Caki2 (cell line): ENCODE measurements at places on chromosomes 3 and 15.
A peak's percentile ranks its signal among the peaks of the same experiment; 100 is the strongest.

DNA sequence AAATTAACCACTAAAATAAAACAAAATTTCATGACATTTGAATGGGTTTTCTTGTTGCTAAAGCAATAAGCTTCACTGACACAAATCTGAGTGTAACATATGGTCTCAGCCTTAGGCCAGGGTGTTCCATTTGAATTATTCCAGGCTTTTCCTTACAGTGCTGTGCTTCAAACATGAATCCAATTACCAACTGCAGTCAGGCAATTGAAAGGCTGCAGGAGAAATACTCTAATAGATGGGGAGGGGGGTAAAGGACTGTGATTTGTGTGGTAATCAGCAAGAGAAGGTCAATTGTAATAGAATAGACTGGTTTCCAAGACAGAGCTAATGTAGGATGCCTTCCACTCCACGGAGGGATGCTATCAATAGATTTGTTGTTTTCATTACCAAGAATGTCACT, 466.7 kb downstream of the C3orf38 start:
- no peak for DNase-seq

DNA sequence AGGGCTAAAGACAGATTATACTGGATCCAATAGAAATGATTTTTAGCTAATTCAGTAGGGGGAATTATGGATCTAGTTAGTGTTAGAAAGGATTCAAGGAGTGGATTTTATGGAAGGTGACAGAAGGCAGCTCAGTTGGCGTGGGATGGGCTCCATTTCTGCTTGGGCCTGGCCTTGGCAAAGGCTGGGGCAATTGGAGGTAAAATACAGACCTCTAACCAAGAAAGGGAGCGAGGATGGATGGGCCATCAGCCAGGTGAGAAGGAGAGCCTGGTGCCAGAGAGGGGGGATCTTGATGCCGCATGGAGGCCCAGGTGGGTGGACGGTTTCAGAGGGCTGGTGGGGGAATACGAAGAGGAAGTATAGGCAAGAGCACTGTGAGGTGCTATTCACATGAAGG, 40.7 kb upstream of the TRA2B start:
- DNase-seq, result no peak

- peak; percentile 84 for DNase-seq
These were observed 625 bp upstream of the ELL3 start for GRCh38 chr15:43777267-43777914.

DNA sequence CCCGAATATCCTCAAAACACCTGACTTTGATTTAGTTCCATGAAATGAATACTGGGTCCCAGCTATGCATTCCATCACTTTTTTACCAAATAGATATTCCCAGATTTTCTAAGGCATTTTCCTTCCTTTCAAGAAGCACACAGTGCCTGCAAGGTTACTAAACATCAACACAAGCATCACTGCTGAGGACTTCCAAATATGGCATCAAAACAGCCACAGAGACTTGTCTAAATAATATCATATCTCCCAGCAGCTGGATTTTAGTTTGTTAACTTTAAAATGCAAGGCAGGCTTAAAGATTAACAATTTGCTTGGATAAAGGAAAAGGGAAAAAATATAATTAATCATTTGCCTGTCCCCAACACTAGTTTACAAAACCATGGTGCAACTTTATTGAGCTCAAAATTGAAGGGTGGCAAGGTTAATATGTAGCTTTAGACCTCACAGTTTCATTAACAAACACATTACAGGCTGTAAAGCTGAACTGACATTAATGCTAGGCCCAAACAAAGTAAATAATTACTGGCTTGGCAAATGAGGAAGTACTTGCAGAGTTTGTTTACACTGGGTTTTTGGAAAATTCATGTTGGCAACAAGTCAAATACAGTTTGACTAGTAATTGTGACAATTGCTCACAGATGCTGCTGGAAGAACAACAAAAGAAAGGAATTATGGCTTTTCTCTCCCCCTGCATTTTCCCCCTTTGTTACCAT, 401.7 kb upstream of the CDIN1 start:
- DNase-seq, result peak; percentile 64

GRCh38 chr3:166444336-166444735, 607.1 kb upstream of the BCHE start:
- DNase-seq, result peak; percentile 46

GRCh38 chr3:114606336-114606735, 312.5 kb downstream of the TIGIT start:
- no peak for DNase-seq

DNA sequence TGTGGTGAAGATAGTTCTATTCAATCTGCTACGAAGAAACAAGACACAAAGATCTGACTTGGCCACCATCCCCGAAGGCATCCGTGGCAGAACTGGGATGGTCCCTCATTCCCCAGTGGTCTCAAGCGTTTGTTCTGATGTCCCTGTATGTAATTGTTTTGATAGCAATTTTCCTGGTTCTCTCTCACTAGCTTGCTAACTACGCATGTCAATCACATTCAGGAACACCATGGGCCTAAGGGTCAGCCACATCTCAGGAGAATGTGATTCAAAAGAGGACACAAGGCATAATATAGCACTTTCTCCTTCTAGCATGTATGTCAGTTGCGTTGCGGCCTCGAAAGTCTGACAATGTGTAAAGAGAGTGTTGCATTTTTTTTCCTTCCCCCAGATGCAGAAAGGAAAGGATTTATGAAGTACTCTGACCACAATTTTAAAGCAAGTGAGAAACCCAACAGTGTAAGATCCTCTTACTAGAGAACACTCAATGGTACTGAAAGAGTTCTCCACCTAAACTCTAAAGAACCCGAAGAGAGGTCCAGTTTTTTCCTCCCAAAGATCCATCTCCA, 32.0 kb upstream of the TCF12 start:
- DNase-seq, result no peak

GRCh38 chr15:99014803-99015697, 7.5 kb upstream of the PGPEP1L start:
- DNase-seq, result peak; percentile 89

- DNase-seq, result no peak
These were observed 112.2 kb upstream of the PLXNA1 start for GRCh38 chr3:126870608-126871210.

- no peak for DNase-seq
These were observed 22.2 kb upstream of the BCL6 start for GRCh38 chr3:187767266-187768012.

- DNase-seq, result no peak
These were observed 221.1 kb upstream of the CFAP20DC start for GRCh38 chr3:59270921-59271320.

- no peak for DNase-seq
These were observed 545.0 kb downstream of the SI start for GRCh38 chr3:164533275-164533674.

- no peak for DNase-seq
These were observed 39.7 kb downstream of the STT3B start for GRCh38 chr3:31572236-31573004.

GRCh38 chr15:43293432-43293831, 26.7 kb upstream of the TGM5 start:
- no peak for DNase-seq

DNA sequence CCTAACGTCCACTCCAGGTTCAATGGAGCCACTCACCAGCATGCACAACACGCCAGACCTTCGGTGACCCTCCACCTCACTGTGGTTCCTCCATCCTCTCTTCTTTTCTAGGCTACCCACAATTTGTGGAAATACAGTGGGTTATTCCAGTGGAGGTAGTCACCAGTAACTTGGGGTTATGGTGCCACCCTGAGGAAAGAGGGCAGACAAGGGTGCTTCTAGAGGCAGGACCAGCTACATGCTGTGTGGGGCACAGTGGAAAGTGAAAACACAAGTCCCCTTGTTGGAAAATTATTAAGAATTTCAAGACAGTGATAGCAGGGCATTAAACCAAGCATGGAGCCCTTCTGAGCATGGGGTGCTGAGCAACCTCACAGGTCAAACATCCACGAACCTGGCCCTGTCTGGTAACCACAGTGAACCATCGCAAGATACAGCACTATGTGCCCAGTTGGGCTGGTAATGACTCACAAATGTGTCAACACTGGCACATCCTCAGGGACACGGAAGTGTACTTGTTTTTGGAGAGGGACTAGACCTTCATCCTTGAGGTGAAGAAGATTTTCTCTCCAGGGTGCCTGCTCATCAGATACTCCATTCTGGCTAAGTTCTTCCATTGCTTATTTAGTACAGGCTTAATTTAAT, 166.7 kb downstream of the STT3B start:
- DNase-seq, result peak; percentile 24

DNA sequence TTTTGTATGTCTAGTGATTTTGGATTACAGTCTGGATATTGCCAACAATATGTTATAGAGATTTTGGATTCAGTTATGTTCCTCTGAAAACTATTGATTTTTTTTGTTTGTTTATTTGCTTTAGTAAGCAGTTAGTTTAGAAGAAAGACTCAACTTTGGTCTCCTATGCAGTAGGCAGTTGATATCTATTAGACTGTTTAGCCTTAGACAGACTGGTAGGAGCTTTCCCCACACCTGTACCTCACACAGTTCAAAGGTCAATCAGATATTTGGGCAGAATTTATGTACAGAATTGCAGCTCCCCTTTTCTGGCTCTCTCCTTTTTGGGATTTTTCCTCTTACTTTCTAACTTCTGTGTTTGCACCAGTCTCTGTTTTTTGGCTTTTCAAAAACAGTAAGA, 42.3 kb downstream of the IL20RB start:
- no peak for DNase-seq

- no peak for DNase-seq
These were observed 86.9 kb downstream of the ZNF609 start for GRCh38 chr15:64547275-64547674.

GRCh38 chr3:132406587-132406986, 10.7 kb upstream of the DNAJC13 start:
- DNase-seq, result no peak

- DNase-seq, result no peak
These were observed 285.0 kb upstream of the LYSMD4 start for GRCh38 chr15:100018191-100018590.
